ENCODE measurements at places on chromosomes 16 and 17.
A peak's percentile ranks its signal among the peaks of the same experiment; 100 is the strongest.

- no peak for DNase-seq
These were observed 314.0 kb downstream of the SLC39A11 start for GRCh38 chr17:72778169-72779151.

DNA sequence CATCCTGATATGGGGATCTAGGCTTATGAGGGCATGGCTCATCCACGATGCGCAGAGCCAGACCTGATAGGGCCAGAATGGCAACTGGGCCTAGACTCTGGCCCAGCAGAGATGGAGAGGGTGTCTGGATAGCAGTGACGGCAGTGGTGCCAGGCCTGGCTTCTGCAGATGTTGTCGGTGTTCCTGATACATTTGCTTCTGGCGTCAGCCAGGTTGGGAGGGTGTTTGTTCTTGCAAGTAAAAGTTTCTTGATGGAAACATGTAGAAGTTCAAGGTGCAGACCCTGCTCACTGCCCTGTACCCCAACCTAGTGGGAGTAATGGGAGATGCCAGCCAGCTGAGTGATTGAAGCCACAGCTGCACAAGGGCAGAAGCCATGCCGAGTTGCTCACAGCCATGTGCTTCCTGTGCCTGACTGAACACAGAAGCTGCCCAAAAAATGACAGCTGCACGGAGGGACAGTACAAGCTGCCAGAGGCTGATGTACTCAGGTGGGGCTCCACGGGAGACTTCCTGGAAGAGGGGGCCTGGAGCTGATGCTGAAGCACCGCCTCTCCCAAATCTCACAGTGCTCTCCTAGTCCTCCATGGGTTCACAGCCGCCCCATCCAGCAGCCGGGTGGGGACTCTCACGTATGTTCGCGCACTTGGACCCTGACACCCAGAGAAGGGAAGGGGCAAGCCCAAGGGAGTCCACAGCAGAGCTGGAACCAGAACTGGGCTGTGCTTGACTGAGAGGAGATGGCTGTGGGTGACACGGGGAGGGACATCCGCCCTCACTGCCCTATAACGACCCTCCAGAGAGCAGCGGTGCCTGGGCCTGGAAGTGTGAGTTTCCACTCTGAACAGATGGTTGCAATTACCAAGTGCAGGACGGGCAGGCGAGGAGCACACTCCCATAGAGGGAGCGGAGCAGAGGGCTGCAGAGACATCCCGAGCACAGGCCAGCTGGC lies 78.7 kb downstream of the N4BP1 start:
- no peak for DNase-seq

- no peak for DNase-seq
These were observed 31.6 kb downstream of the GPR139 start for GRCh38 chr16:20041924-20042596.

DNA sequence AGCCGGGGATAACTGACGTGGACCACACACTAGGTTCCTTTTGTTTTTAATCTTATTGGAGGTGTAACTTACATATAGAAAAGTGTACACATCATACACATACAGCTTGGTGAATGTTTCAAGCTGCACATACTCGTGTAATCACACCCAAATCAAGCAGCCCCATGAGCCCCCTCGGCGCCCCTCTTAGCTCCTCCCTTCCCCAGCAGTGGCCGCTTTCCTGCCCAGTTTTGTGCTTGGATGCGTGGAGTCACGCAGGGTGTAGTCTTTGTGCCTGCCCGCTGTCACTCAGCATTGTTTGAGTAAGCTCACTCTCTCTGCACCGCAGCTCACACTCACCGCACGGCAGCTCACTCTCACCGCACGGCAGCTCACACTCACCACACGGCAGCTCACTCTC lies 151.7 kb upstream of the CHMP6 start:
- DNase-seq: no peak

- DNase-seq: no peak
These were observed 5.9 kb upstream of the MAPK7 start for GRCh38 chr17:19372439-19372838.

DNA sequence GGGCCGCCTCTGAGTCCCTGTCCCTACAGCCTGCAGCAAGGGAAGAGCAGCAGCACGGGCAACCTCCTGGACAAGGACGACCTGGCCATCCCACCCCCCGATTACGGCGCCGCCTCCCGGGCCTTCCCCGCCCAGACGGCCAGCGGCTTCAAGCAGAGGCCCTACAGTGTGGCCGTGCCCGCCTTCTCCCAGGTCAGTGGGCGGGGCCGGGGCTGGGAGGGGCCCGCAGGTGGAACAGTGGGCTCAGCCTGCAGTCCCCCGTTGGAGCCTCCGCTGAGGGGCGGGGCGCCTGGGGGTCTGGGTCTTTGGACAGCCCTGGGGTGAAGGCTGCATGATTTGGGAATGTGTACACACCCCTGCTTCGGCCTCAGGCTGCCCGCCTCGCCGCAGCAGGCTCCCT lies 58.6 kb upstream of the PVALEF start:
- DNase-seq: no peak

- DNase-seq: no peak
These were observed 321.9 kb upstream of the PMFBP1 start for GRCh38 chr16:72493716-72494415.

GRCh38 chr17:55450232-55450825 lies 28.7 kb upstream of the MMD start:
- DNase-seq: no peak

DNA sequence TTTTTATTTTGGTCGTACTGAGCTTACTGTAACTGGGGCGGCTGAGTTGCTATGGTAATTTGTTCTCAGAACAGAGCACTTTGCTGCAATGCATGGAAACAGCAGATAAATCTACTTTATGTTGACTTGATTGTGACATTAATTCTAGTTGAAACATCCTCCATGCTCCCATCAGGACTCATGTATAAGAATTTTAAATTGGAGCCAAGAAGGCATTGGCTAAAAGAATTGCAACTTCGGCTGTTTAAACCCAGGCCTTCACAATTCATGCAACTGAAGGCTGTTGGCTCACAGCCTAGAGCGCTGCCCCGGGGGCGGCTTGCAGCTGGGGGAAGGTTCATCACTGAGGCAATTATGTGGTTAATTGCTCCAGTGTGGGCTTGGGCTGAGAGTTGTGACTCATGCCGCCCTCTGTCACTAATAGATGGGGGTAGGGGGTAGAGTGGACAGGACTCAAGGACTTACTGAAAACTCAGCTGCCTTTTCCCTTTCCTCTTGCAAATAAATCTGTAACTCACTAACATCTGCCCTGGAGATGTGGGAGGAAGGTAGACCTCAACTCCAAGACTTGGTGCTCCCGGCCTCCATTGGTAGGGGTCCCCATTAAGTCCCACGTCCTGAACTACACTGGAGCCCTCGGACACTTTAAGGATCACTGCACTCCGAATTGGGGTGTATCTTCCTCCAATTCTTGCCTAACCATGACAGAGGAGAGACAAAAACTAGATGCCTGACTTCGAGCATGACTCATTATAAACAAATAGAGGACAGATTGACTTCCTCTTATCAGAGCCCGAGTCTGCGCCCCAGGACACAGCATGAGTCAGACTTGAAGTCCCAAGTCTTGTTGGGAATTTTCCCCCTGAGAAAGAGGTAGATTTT lies 37.5 kb downstream of the ERCC4 start:
- DNase-seq: peak; percentile 57

GRCh38 chr16:36336-36984 lies 16.9 kb downstream of the POLR3K start:
- no peak for DNase-seq

GRCh38 chr17:61657338-61657737 lies 66.3 kb upstream of the NACA2 start:
- DNase-seq: no peak

DNA sequence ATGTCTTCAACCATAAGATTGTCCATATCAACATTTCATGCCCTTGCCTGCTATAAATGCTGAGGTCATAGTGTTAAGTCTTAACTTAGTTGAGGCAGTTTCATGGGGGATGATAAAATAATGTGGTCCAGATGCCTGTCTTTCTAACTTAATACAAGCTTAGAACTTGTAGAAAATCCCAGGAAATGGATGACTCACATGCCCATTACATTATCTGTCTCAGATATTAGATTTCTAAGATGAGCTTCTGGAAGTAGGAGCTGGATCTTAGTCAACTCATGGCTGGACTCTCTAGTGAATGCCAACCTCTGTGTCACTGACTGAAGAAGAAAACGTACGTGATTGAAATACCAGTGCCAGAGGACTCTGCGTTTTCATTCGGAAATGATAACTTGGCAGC lies 797.5 kb upstream of the EEF2KMT start:
- no peak for DNase-seq

DNA sequence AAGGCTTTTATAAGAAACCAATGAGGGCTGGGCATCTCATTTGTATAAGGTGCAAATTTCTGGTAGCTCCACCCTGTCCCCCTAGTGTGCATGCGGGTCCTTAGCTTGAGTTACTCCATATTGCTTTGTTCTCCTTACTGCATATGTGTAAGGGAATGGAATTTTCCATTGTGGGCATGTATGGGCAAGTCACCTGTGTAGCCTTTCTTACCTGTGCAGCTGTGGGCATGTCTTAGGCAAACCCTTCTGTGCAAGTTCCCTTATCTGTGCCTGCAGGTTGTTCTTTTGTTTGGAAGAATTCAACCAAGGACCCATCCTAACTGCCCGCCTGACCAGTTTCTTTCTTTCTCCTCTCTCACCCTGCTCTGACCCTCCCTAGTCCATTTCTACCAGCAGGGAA lies 122.8 kb upstream of the HS3ST4 start:
- no peak for DNase-seq

- DNase-seq: no peak
These were observed 1.8 kb downstream of the MPP2 start for GRCh38 chr17:43905400-43905984.

- DNase-seq: no peak
These were observed 55.8 kb upstream of the TANC2 start for GRCh38 chr17:62910277-62910676.

GRCh38 chr17:73902416-73903181 lies 258.4 kb upstream of the SDK2 start:
- no peak for DNase-seq

- no peak for DNase-seq
These were observed 6.4 kb upstream of the CD300LD start for GRCh38 chr17:74598346-74599022.

- no peak for DNase-seq
These were observed 432.6 kb downstream of the TOX3 start for GRCh38 chr16:52114379-52114778.
